HFFc6 (cell line): ENCODE measurements at places on chromosomes 11 and 22. TPM values are rescaled to one million over a fixed set of nuclear protein-coding genes. Genes with fewer than 3 reads are reported as not detected.

TRPM5 gene
- total RNA-seq: not detected in 3 replicates

SCUBE2 gene
- total RNA-seq: 0.83 to 1.1 TPM (median 0.90 TPM) in 3 replicates

TUBGCP6 gene
- total RNA-seq: 21.1 to 26.6 TPM (median 25.9 TPM) in 3 replicates

MUC5AC gene
- not detected in 3 replicates for total RNA-seq

RHOD gene
- total RNA-seq: 5.4 and 16.4 TPM in 2 replicates

OR4C5 gene
- not detected in 3 replicates for total RNA-seq

FOLR3 gene
- 9.0 to 13.7 TPM (median 9.8 TPM) in 3 replicates for total RNA-seq

SCGB1D2 gene
- not detected in 3 replicates for total RNA-seq

- no peak for DNase-seq
Observed at GRCh38 chr22:43824724-43825420, 12.8 kb upstream of the EFCAB6 start.

GRCh38 chr22:25366408-25366807, 147.0 kb downstream of the CRYBB2 start:
- DNase-seq: no peak

DNA sequence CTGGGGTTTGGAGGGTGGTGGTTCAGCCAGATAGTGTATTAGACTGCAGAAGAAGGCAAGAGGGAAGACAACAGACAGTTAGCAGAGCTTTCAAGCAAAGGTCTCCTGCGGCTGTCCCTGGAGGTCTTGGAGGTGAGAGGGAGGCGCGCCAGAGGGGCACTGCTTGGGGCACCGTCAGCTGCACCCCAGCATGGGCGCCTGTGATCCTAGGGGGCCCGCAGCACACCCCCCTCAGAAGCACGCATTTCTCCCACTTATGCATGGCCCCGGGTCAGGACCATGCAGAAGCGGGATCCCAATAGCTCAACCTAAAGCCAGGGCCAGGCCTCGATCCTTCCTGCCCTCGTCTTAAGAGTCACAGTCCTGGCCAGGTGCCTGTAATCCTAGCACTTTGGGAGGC, 26.5 kb downstream of the FGF4 start:
- no peak for DNase-seq

DNA sequence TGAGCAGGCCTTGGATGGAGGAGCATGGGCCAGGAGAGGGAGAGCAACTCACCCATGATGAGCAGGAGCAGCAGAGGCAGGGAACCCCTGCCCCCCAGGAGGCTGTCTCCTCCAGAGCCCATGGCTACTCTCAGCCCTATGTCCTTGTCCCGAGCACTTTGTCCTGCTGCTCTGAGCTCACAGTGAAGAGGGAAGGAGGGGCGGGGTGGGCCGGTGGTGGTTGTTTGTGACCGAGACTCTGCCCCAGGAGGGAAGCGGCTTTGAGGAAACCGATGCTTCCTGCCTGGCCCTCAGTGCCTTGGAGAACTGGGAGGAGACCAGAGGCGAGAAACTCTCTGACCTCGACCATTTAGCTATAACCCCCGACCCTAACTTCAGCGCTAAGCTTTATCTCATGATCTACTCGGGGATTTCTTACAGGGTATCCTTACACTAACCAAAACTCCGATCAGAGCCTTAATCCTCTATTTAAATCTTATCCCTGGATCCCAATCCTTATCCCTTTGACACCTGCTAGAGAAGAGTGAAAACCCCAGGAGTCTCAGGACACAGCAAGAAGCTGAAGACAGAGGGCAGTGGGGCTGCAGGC, at the start of gene ROBO4:
ROBO4 (minus strand) TSS at position 192 of the 589 bp plus-strand sequence; CDS start at position 122, 70 bp downstream.
- no peak for DNase-seq

- no peak for DNase-seq
Observed at GRCh38 chr11:1884303-1884700, 7.4 kb downstream of the PRR33 start.

- DNase-seq: no peak
Observed at GRCh38 chr11:12537778-12538401, 136.3 kb upstream of the TEAD1 start.

DNA sequence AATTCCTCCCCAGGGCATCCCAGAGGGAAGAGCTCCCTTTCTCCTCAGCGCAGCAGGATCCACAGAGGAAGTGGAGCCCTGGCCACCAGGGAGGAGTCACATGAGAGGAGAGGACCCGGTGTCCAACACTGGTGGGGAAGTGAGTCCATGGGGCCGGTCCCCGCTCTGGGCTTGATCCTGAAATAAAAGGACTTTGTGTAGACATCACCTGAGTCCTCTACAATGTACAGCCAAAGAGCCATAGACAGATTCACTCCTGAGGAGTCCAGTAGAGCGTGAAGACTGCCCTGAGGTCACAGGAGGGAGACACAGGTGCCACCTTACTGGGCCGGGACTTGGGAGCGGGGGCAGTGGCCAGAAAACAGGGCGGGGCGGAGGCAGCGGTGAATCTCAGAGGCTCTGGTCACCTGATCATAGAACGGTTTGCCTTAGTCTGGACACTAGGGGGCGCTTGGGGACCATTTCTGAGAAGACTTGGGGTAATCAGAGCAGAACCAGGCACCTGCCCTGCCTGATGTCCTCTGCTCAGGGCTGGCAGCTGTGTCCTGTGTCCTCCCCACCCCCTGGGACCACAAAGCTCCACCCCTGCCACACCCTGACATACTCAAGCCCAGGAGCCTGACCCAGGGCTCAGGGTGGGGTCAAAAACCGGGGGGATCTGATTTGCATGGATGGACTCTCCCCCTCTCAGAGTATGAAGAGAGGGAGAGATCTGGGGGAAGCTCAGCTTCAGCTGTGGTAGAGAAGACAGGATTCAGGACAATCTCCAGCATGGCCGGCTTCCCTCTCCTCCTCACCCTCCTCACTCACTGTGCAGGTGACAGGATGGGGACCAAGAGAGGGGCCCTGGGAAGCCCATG, 112.7 kb downstream of the VPREB1 start:
- DNase-seq: peak; percentile 65

- no peak for DNase-seq
Observed at GRCh38 chr11:115739878-115740277, 235.7 kb upstream of the CADM1 start.

GRCh38 chr11:8598506-8598905, 4.5 kb upstream of the STK33 start:
- DNase-seq: no peak

- no peak for DNase-seq
Observed at GRCh38 chr22:22770881-22771280, 116.7 kb upstream of the IGLL5 start.

GRCh38 chr22:40714499-40715337, 35.4 kb downstream of the MCHR1 start:
- no peak for DNase-seq

GRCh38 chr11:16110886-16111285, 245.5 kb downstream of the SOX6 start:
- no peak for DNase-seq

- no peak for DNase-seq
Observed at GRCh38 chr11:119842731-119843130, 113.7 kb upstream of the NECTIN1 start.

- peak; percentile 38 for DNase-seq
Observed at GRCh38 chr11:124676386-124676785, 2.7 kb downstream of the SPA17 start.

DNA sequence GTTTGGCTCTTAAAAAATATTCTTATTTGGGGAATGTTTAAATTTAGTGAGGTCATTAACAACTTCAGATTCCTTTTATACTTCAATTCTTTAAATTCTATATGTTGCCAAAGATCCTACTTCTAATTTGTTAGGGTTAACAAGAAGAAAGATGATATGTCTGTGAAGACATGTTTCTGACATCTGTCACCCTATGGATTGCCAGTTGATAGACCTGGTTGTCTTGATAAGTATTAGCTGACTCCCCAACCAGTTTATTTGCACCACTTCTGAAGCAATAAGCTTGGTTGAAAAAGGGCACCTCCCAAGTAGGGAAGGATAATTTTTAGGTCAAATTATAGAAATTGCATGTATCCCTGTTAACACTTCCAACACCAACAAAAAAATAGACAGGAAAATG, 29.3 kb downstream of the ARHGEF12 start:
- no peak for DNase-seq

DNA sequence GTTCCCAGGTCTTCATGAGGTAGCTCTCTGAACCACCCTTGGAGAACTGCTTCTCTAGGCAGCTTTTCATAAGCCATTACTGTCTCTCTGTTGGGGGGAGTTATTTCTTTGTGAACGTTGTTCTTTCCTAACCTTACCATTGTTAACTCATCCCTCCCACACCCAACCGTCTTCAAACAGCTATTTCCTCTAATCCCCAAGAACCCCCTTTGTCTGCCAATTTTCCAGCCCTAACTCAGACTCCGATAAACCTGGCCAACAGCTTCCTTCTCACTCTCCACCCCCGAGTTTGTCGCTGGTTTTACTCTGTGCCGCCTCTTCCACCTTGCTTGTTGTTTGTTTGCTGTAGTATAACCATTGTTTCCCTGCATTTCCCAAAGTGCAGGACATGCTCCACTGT, 131.5 kb downstream of the CCDC34 start:
- no peak for DNase-seq

DNA sequence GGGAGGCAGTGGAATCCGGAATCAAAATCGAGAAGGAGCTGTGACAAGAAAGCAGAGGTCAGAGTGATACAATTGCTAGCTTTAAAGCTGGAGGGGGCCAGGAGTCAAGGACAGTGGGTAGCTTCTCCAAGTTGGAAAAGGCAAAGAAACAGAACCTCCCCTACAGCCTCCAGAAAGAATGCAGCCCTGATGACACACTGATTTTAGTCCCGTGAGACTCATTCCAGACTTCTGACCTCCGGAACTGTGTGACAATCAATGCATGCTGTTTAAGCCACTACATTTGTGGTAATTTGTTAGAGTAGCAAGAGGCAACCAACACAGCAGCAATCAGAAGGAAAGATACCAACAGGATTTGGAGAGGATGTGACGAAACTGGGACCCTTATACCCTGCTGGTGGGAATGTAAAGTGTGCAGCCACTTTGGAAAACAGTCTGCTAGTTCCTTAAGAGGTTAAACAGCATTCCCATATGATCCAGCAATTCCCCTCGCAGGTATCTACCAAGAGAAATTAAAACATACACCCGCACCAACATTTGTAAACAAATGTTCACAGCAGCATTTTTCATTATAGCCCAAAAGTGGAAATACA, 66.7 kb downstream of the DSCAML1 start:
- no peak for DNase-seq

- DNase-seq: no peak
Observed at GRCh38 chr11:23585416-23586104, 725.3 kb upstream of the CCDC179 start.

GRCh38 chr11:27331981-27332380, 31.0 kb downstream of the CCDC34 start:
- DNase-seq: peak; percentile 27

GRCh38 chr22:35629406-35630216, 12.5 kb upstream of the MB start:
- peak; percentile 97 for DNase-seq

- peak; percentile 62 for DNase-seq
Observed at GRCh38 chr11:111777094-111778046, 11.2 kb upstream of the PPP2R1B start.

GRCh38 chr11:72738199-72739141, 13.7 kb downstream of the ARAP1 start:
- no peak for DNase-seq

DNA sequence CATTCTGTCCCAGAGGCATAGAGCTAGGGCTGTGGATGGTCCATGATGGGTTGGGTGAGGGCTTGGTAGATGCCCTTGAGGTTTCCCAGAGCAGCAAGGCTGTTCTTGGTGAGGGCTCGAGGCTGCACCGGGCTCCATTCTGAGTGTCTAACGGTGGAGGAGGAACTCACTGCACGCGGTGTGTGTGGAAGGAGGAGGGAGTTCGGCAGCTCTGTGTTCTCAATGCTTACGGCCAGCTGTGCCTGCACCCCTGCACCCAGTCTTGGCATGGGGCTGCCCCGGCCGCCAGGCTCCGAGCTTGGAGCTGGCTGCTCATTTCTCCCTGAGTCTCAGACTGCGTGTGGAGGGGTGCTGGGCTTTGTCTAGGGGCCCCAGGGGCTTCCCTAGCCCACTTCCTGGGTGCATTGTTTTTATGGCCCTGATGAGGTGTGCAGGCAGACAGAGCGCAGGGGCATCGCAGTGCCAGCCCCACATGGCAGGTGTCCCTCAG, 1247.1 kb downstream of the BRD1 start:
- no peak for DNase-seq

- no peak for DNase-seq
Observed at GRCh38 chr11:122599434-122599833, 56.1 kb upstream of the UBASH3B start.

DNA sequence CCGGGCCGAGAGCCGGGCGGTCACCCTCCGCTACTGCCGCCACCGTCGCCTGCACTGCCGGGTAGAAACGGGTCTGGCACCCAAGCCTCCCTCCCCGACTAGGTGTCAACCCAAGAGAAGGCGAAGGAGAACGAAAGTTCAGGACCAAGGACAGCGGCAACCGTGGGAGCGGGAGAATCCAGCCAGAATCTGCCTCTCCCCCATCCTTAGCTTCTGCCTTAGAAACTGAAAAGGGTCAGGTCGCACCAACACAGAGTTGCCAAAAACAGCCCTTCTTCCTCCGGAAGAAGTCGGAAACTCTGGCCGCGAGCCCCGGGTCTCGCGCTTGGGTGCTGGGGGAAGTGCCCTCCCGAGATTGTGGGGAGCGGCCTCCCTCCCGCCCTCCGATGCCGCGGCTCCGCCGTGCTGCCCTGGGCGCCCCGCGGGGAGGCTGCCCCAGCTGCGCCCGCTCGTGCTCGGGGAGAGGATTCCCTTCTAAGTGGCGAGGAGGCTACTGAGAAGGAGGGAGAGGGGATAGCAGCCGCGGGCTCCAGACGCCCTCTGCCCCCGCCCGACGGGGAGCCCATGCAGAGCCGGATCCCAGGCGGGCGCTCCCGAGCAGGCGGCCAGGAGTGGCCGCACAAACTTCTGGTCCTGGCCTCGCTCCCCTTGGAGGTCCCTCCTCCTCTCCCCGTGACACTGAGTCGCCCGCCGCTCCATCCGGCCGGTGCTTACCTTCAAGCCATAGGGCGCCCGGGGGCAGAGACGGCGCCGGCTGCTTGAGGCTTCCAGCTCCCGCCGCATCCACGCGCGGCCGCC, 637 bp downstream of the DRD2 start:
- peak; percentile 6 for DNase-seq

- DNase-seq: no peak
Observed at GRCh38 chr22:24134090-24134846, 47.0 kb upstream of the SUSD2 start.

DNA sequence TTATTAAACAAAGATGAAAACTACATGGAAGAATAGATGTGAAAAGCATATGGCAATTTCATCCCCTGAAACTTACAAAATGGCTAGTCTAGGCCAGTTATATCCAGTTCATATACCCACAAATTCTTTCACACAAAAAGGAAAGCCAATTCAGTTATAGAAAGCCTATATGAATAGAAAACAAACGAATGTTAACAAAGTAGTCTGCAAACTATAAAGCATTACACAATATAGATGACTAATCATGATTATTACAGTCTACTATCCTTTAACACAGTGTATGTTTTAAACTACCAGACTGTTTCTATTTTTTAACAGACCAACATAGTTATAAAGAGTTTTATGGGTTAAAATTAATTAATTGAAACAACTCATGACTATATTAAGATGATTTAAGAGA, 12.1 kb downstream of the DCUN1D5 start:
- DNase-seq: no peak
